ENCODE measurements at places on chromosomes 5 and 9.

DNA sequence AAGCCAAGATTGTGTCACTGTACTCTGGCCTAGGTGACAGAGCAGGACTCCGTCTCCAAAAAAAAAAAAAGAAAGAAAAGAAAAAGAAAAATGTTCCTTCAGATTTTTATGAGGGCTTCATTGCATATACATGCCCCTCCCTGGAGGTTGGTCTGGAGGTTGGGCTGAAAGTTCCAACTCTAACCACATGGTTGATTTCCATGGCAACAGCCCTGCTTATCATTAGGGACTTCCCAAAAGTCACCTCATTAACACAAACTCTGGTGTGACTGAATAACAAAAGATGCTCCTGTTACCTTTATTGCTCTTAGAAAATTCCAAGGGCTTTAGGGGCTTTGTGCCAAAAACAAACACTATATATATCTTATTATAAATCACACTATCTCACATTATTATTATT lies 113.8 kb downstream of the TMC1 start:
- no peak for DNase-seq

DNA sequence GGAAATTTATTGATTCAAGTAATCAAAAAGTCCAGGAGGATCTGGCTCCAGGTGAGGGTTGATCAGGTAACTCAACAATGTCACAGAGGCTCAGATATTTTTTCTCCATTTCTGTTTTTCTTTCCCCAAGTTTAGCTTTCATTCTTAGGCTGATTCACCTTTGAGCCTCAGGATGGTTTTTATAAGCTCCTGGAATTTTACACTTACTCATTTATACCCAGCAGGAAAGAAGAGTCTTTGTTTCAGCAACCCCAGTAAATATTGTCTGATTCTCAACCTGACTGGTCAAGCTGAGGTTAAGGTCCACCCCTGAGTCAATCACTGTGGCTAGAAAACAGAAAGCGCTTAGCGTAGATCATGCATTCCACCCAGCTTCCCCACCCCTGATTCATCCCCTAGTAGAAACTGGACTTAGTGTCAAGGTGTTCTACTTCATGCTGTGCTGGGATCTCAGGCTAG lies 500.6 kb downstream of the KIF4B start:
- DNase-seq, result no peak

- DNase-seq, result no peak
Measured at GRCh38 chr5:4877579-4877978, 262.6 kb upstream of the ADAMTS16 start.

DNA sequence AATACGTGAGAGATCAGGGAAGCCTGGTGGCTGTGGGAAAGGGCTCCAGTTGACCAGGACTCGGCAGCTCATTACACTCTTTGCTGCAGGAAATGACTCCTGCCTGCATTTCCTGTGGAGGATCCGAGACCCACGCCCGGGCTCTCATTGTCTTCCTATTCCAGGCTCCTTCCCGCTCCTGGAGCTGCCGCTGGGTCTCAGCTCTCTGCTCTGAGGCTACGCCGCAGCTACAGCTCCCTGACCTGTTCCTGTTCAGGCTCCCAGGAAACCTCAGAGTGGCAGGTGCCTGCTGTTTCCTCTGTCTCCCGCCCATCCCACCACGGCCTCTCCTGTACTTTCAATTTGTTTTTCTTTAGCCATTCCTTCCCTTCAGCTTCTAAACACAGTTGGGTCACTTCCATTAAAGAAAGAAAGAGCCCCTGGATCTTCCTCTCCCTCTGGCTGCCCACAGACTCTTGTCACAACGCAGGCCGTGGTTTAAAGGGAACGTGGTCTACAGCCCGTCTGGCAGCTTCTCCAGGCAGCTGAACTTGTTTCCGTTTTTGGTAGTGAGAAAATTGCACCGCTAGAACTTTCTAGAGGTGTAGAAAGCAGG lies 71.5 kb downstream of the IL6ST start:
- DNase-seq, result no peak

GRCh38 chr5:78760366-78760765 lies 111.8 kb upstream of the LHFPL2 start:
- no peak for DNase-seq

DNA sequence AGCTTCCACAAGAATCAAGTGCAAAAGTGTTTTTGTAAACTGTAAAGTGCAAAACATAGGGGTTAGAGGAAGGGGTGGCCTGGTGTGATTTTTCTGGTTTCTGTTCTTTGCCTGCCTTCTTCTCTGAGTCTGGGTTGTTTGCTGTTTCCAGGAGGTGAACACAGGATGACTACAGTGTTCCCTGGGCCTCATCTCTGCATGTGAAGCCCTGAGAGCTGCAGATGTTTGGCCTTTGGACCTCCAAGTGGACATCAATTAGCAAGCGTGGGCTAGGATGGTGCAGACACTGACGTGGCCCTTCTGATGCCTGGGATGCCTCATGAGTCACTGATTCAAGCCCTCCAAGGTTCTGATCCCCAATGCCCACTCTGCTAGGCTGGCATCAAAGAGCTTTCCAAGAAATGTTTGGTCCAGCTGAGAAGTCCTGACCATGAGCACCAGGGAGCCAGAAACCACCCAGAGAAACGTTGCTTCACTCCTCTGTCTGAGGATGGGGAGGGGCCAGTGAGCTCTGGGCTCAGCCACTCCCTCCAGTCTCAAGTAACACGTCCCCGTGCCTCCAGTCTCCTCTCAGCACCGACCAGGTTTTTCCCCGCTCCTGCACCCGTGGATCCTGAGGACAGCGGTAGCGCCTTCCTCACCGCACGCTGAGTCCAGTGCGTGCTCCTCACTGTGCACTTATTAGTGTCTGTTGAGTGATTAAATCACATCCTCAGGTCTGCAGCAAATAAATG lies 7.6 kb downstream of the IL9 start:
- no peak for DNase-seq

DNA sequence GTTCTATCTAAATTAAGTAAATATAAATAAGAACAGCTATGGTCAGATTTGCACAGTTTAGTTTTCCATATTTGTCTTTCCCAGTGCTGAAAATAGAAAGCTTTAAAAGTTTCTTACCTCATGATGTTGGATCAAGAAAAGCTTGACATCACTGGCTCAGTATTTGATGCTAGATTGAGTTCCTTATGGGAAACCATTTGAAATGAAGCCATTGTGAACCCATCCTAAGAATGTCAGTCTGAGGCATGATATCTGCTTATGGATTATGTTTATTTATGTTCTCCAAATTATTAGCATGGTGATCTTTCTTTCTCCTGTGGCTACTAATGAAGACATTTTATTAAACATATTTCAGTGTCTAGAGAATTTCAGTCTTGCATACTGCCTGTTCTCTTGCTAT lies 143.0 kb downstream of the ADAMTSL1 start:
- DNase-seq, result no peak

GRCh38 chr9:127817881-127818434 lies 15.3 kb downstream of the FPGS start:
- DNase-seq, result no peak

DNA sequence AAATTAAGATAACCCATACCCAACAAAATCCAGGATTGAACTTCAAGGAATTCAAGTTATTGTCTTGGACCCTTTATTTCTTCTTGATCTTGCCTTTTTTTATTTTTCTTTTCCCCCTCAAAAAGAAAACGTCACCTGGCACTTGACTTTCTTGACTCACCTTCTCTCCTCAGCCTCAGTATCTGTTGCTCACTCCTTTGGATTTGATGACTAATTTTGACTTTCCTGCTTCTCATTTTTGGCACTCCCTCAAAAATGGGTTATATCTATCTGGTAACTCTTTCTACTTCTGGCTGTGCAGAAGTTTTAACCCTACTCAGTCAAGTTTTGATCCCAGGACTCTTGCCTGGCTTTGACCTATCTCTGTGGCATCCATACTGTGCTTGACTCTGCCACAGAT lies 66.6 kb upstream of the SPATA31D4 start:
- DNase-seq, result no peak

GRCh38 chr9:126377536-126377935 lies 50.9 kb downstream of the MVB12B start:
- no peak for DNase-seq

GRCh38 chr9:89637787-89638186 lies 33.0 kb downstream of the GADD45G start:
- no peak for DNase-seq

- no peak for DNase-seq
Measured at GRCh38 chr5:95907740-95908706, 53.6 kb downstream of the ELL2 start.

GRCh38 chr9:18666348-18666747 lies 192.4 kb downstream of the ADAMTSL1 start:
- DNase-seq, result no peak

GRCh38 chr5:121954086-121954485 lies 7.7 kb upstream of the SRFBP1 start:
- no peak for DNase-seq

DNA sequence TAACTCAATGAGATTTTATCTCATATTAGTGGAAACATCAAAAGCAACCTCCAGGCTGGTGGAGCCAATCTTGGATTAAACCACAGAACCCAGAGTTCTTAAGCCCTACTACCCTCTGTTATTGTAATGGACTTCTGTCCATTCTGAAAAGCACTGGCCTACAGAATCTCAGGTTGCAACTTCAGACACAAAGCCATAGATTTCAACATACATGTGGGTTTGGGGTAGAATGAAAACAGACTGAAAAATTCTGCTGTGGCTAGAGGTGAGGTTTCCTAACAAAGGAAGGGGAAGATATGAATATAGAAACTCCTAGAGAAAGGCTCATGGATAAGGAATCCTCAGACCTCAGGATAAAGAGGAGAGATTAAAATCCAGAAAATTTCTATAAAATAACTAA lies 569.8 kb upstream of the RIOK2 start:
- DNase-seq, result no peak

DNA sequence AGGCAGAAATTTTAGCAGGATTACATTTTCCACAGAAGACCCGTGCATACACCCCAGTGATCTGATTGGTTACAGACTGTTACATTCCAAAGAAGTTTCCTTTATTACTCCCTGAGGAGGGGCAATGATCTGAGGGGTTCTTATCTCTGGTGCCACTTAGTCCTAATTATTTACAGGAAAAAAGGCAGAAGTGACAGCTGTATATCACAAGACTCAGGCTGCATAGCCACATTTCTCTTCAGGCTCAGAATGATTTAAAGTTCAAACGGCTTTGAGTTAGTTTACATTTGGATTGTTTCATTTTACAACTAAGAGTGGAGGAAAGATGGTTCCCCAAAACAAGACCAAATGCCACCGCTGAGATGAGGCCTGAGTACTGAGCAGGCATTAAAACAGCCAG lies 17.3 kb downstream of the NAIF1 start:
- no peak for DNase-seq

- DNase-seq, result no peak
Measured at GRCh38 chr5:60335913-60336312, 364.1 kb downstream of the DEPDC1B start.

GRCh38 chr5:169956756-169957155 lies 23.5 kb downstream of the INSYN2B start:
- DNase-seq, result no peak

GRCh38 chr5:115656404-115656803 lies 30.6 kb upstream of the TMED7 start:
- no peak for DNase-seq

- DNase-seq, result no peak
Measured at GRCh38 chr5:102834438-102834964, 79.4 kb downstream of the PAM start.

DNA sequence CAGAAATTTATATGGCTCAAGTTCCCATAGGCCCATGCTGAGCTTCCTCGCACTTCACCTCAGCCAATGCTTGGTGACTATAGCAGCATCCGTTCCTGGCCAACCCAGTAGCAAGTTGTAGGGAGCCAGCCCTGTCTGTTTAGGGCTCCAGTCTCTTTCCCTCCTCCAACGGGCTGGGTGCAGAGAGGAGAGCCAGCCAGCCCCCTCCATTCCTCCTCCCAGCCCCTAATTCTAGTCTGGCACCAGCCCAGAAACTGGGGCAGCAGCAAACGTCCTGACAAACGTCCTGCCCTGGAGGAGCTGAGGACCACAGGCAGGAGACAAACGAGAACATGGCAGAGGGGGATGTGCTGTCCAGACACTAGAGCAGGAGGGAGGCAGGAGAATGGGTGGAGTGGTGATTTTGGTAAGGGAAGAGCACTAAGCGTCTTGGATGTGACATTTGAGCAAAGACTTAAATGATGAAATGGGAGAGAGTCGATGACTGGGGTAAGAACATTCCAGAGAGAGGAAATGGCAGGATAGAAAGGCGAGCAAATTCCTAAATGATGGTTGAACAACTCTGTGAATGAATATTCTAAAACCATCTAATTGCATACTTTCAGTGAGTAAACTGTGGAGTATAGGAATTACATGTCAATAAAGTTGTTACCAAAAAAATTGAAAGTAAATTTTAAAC lies 222.5 kb upstream of the DAPK1 start:
- no peak for DNase-seq

- DNase-seq, result no peak
Measured at GRCh38 chr9:119252671-119253299, 116.5 kb downstream of the BRINP1 start.

- no peak for DNase-seq
Measured at GRCh38 chr9:20238921-20239320, 383.4 kb downstream of the MLLT3 start.

Data from activated CD8-positive, alpha-beta memory T cell treated with anti-CD3 and anti-CD28 coated beads, Interleukin-2, amount 50 U/mL, for 4 hours (primary cell).